ENCODE measurements at places on chromosomes 11 and 22.

GRCh38 chr11:60098508-60098907, 10.0 kb downstream of the MS4A2 start:
- DNase-seq: no peak

DNA sequence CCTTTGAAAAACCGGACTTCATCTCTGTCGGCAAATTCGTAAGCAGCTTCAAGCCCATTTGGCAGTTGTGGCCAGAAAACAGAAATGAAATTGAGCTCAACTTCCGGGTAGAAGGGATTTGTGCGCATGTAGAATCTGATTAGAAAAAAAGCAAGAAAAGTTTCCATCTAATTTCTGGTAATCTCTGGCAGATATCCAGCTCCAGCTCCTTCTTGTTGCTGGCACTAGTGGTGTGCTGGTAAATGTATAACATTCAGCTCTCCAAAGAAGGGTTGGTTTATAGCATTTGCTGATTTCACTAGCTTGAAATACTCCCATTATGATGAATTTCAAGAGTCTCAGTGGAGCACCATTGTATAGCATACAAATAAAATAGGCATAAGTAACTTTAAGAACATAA, 5.4 kb downstream of the MMP1 start:
- no peak for DNase-seq

DNA sequence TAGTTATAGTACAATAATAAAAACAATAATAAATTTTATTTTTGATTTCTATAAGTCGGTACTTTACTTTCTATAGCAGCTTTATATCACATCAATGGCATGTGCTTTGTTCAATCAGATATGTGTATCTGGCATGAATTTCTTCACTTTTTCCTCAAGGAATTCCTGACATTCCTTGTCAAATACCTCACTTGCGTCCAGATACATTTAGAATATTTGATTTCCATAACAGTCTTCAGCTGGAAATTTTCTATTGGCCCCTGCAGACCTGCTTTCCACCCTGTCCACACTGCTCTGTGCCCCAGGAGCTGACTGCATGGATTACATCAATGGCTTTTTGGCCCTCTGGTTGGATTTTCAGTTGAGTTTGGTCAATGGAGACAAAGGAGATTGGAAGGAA, 93.2 kb downstream of the FAR1 start:
- no peak for DNase-seq

DNA sequence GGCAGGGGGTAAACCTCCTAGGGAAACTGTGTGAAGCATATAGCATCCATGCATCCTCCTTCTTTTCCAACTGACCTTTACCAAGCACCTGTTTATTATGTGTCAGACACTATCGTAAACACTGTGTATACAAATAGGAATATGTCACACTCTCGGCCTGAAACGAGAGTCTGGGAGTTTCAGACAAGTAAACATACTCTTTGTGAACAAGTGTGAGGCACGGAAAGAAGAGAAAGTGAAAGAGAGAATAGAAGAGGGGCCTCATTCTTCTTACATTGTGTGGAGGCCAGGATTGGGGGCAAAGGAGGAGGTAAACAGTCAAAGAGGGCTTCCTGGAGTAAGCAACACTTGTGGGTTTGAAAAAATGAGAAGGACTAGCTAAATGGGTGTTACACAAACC, 16.4 kb downstream of the CSNK2A3 start:
- no peak for DNase-seq

DNA sequence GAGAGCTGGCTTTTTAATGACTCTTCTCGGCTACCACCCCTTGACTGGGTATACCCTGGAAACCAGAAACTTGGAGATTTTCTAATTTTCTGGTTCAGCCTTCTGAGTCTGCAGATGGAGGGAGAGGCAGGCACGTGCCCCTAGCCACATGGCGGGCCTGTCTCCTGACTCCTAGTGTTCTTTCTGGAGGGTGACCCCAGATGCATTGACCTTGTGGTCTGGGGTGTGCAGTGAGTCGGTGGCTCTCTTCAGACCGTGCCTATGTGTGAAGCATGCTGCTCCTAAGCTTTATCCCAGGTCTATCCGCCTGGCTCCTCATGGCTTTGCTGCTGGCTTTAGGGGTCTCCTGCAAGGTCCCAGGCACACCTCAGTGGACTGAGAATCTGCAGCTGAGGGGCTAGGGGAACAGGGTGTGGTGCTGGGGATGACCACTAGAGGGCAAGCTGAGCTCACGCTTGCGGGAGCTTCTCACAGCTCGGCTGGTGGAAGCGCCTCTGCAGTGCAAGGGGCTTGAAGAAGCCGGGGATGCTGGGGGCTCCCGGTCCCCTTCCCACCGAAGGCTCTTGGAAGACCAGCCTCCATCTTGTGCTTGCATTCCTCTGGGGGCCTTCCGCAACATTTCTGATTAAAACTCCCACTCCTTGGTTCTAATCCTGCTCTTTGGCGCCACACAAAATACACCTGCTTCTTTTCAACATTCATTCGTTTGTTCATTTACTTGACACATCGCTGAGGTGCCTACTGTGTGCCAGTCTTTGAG, 51.8 kb downstream of the OTOG start:
- DNase-seq: peak; percentile 85

DNA sequence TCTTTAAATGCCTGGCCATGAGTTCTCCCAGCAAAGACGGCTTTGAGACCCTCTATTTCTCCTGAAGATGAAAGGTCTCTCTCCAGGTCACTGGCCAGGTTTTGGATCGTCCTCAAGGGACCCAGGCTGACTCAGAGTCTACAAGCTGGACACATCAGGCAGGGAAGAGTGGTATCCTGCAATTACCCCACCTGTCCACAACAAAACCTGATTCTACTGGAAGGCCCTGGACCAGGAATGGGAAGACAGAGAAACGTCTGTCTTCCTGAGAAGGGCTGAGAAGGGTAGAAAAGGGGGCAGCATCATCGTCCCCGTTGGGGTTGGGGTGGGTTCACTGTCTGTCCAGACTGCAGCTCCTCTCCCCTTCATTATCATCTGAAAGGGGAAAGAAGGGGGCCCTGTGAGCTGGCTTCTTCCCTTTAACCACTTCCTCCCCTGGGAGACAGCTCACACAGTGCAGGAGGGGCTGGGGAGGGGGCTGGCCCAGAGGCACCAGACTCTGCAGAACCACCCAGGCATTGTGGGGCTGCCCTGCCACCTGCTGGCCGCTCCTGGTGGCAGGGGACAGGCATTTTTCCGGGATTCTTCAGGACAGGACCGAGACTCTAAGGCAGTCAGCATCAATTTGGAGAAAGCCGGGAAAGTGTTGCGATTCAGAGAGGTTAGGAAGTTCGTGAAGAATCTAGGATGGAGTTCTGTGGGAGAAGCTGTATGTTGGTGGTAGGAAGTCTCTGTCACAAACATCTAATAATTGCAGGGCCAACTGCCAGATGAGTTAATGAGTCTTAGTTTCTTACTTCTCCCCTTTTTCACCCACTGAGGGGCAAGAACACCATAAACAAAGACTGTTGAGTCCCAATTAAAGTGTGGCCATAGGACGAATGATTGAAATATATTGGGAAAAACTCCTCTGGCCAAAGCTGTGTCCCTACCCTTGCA, 57.6 kb downstream of the SYN3 start:
- DNase-seq: peak; percentile 88

DNA sequence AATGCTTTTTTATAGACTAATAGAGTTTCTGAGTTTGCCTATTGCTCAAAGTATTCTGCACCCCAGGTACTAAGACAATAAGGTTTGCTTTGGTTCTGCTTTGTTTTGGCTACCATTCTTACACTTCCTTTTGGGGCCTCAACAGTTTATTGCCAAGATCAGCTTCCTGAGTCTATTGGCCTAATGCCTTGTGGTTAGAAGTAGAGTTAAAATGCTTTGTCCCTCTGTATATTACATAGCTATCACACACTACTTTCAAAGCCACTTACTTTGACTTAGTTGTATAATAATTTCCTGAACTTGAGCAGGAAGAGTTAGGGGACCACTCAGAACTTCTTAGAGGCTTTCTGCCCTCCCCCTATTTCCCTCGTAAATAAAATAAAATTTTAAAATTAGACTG, 96.5 kb downstream of the DLG2 start:
- no peak for DNase-seq

GRCh38 chr11:121071846-121072450, 29.1 kb upstream of the TECTA start:
- peak; percentile 39 for DNase-seq

DNA sequence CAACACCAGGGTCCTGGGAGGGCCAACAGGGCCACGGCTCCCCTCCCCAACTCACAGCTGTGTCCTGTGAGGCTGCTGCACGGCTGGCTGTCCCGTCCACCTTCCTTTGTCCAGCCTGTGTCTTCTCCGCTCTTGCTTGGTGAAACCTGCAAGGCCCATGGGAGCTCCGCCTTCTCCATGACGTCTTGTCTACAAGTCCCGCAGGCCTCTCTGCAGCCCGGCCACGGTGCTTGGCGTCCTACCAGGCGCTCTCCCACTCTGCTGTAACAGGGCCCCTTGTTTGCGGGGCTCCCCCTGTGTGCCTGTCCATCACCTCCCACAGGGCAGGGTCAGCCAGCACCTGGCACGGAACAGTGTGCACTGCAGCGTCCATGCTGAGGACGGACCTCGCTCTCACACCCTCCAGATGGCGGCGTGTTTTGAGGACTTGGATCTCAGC, 866.8 kb downstream of the TBC1D22A start:
- no peak for DNase-seq

GRCh38 chr22:20904008-20904979, 12.9 kb upstream of the CRKL start:
- no peak for DNase-seq

DNA sequence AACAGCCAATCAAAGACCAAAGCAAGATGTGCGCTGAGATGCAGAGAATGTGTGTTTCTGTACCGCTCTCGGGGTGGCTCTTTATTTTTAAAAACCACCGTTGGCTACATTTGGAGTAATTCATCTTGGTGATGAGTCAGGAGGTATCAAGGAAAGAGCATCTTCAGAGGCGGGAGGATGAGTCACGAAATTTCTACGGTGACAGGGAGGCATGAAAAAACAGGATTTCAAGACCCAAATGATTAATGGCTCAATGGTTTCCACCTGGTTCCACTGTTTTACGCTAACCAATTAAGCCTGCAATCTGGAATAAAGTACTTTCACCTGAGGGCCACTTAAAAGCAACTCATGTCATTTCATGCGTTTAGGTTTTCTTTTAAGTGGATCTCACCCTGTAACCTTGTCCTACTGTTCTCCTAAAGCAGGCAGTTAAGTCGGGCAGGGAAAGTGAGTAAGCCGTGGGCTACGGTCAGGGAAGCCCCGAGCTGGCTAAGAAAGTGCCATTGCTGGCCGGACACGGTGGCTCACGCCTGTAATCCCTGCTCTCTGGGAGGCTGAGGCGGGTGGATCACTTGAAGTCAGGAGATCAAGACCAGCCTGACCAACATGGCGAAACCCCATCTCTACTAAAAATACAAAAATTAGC, 74.6 kb downstream of the CELSR1 start:
- DNase-seq: no peak

- no peak for DNase-seq
Observed at GRCh38 chr11:33835143-33835878, 56.6 kb downstream of the LMO2 start.

DNA sequence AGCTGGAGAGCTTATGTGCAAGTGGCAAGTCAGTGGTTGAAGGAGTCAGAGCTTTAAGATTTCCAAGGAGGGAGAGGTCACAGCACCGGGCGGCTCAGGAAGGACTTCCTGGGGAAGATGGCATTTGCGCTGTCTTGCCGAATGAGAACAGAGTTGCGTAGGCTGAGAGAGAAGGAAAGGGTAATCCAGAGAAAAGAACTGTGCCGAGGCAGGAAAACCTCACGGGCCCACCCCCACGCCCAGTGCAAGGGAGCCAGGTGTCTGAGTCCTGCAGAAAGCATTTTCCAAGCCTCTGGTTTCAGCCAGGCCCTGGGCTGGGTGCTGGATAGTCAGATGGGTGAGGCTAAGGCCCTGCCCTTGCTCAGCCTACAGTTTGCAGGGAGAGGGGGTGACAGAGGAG, 3.2 kb upstream of the AP1B1 start:
- no peak for DNase-seq

- peak; percentile 39 for DNase-seq
Observed at GRCh38 chr22:41911001-41911611, 3.8 kb downstream of the SHISA8 start.

GRCh38 chr11:130131961-130132850, 27.4 kb upstream of the ST14 start:
- DNase-seq: peak; percentile 67

- no peak for DNase-seq
Observed at GRCh38 chr11:44577231-44577830, 11.9 kb downstream of the CD82 start.

- no peak for DNase-seq
Observed at GRCh38 chr22:46959369-46959768, 196.9 kb downstream of the TBC1D22A start.

DNA sequence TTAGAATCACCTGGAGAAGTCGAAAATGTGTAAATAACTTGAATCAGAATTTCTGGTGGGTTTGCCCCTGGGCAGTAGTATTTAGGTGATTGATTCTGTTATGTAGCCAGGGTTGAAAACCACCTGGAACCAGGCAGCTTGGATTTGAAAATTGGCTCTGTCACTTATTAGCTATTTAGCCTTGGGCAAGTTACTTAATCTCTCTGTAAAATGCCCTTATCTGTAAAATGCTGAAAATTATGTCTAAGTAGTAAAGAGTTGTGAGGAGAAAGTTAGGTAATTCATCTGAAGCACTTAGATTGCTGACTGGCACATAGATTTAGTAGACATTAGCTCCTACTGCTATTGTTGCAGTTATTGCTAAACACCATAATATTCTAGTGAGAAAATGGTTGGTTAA, 49.3 kb downstream of the PPME1 start:
- no peak for DNase-seq

GRCh38 chr11:72773291-72773690, 20.6 kb downstream of the STARD10 start:
- no peak for DNase-seq

- no peak for DNase-seq
Observed at GRCh38 chr22:23697031-23697970, 6.5 kb downstream of the RGL4 start.

DNA sequence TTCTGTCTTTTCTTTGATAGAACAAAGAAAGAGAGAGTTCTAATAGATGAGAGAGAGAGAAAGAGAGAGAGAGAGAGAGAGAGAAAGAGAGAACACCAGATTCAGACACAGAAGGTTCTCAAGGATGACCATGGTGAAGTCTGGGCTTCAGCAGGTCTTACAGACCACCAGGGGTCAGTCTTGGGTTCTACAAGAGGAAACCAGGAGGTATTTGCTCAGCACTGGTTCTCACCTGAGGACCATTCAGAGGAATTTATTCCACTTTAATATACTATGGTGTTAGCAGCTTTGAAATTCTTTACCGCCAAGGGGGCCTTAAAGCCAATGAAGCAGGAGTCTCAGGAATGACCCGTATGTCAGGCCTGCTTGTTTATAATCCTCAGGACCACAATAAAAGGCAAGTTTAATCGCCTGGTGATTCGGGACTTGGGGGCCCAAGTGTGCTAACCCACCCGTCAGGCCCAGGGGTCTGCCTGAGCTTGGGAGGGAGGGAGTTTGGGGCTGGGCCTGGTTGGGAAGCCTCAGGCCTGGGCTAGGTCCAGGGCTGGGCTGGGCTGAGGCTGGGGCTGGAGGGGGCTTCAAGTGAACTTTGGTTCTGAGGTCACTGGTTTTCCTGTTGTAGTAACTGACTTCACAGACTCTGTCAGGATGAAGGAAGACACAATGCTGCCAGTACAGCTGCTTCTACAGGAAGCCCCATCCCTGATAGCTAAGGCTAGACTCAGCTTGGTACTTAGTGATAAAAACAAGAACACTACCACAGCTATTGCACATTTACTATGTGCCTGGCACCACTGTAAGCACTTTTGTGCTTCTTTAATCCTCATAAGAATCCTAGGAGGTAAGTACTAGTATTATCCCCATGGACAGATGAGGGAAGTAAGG, 179.2 kb upstream of the ZBED5 start:
- DNase-seq: peak; percentile 60

GRCh38 chr22:49880281-49880680, 26.6 kb downstream of the ZBED4 start:
- DNase-seq: no peak

- no peak for DNase-seq
Observed at GRCh38 chr22:38135133-38135706, 24.7 kb upstream of the BAIAP2L2 start.

All from H9 (cell line).